ENCODE measurements at places on chromosomes 2 and 18.

GRCh38 chr2:230873661-230874401 is 9.1 kb downstream of the ITM2C start:
- DNase-seq = no peak

DNA sequence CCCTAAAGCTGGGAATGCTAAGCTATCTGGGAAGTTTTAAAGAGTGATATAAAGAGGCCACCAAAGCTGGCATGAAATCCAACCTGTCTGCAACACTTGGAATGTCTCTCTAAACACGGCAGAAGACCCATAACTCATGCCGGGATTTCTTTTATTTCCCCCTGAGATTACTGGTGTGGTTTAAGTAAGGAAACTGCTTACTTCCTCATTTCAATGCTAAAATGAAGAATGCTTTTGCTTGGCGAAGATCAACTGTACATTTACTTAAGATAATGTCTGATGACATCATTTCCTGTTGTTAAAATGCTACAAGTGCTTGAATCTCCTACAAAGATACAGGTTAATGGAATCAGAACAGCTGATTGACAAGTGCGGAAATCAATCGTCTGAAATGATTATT is 353.8 kb upstream of the SALL3 start:
- DNase-seq = no peak

DNA sequence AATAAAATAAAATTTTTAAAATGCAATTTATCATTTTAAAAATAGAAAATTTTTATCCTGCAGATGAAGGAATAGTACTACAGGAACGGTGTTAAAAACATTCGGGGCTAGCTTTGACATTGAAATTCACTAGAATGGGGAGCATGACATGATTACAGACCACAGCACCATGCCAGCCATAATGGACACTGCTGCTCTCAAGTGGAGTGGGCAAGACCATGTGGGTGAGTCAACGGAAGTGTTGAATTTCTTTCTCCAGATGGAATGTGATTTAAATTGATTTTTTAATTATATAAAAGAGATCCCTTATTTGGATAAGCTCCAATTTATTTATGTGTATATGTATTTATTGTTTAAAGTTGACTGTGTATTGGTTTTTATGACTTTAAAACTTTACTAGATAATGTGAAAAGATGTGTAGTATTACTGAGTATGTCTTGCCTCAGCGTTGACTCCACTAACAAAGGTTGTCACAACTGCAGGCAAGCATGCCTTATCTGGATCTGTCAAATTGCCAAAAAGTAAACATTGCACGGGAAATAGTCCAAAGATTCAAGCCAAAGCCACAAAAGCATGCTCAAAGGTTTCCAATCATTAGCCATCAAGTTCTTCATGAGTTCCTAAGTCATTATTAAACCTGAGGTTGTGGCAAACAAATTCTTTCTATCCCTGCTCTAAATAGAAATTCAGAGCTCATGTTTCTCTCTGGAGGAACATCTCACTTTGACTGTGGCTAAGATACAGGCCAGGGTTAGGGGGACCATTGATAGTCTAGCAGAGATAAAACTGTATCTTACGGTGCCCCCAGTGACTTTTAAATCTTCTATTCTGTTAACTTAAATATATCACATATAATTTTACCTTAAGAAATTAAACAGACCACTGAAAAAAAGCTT is 536.9 kb downstream of the TMX3 start:
- peak; percentile 59 for DNase-seq

GRCh38 chr2:227877421-227878310 is 6.2 kb downstream of the DAW1 start:
- no peak for DNase-seq

All from DMS 273 treated with DMSO at 0.1 percent for 48 hours (cell line).